ENCODE measurements at places on chromosomes 3 and 15. TPM values are rescaled to one million over a fixed set of nuclear protein-coding genes. Genes with fewer than 3 reads are reported as not detected.
A peak's percentile ranks its signal among the peaks of the same experiment; 100 is the strongest.

The NLGN1 gene
- 15.5 TPM for polyA plus RNA-seq

The ALDH1L1 gene
- 0.16 TPM for polyA plus RNA-seq

The PARL gene
- polyA plus RNA-seq: 33.3 TPM

The UBE2E2 gene
- 40.2 TPM for polyA plus RNA-seq

The ARID3B gene
- polyA plus RNA-seq: 1.5 TPM

The PAK6 gene
- polyA plus RNA-seq: not detected

The TPM1 gene
- 2,338 TPM for polyA plus RNA-seq

The CFAP44 gene
- polyA plus RNA-seq: 2.8 TPM

The KCNH8 gene
- polyA plus RNA-seq: 0.04 TPM

The GNAT1 gene
- polyA plus RNA-seq: not detected

DNA sequence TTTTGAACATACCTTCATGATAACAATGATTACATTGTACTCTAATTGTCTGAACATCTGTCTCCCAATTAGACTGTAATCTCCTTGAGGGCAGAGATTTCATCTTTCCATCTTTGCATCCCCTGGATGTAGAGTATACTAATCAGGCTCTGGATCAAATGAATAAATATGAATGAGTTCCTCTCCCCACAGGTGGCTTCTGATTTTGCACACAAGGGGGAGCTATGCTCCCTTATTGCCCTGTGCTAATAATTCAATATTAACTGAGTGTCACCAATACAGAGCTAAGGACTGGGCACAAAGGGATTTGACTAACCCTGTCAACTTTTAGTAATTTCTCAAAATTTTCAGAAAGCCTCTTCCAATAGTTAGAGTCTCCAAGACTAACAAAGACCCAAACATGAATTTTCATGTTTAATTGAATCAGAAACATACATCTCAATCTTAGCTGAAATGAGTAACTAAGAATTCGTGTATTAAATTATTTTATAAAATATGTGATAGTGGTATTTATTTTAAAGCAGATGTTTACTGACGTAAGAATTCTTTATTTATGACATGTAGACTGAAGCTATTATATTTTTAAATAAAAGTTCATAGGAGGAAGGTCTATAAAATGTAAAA is 3.0 kb downstream of the DUOXA1 start:
- no peak for DNase-seq

DNA sequence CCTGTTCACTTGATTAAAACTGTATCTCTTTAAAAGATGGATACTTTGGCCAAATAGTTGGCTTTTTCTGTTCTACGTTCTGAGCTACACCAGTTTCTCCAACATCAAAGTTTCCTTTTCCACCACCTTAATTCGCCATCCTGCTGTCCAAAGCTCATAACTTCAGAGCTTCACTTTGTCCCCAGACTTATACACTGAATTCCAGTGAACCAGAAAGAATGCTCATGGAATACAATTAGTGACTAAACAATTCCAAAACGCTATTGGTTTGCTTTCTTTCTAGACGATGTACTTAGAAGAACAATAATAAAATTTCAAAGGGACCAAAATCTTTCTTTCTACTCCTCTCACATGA is 23.2 kb downstream of the GPR15 start:
- DNase-seq: no peak

GRCh38 chr3:16085884-16086608 is 88.4 kb upstream of the GALNT15 start:
- DNase-seq: no peak

- DNase-seq: no peak
Observed at GRCh38 chr15:75034615-75035014, 11.2 kb downstream of the PPCDC start.

DNA sequence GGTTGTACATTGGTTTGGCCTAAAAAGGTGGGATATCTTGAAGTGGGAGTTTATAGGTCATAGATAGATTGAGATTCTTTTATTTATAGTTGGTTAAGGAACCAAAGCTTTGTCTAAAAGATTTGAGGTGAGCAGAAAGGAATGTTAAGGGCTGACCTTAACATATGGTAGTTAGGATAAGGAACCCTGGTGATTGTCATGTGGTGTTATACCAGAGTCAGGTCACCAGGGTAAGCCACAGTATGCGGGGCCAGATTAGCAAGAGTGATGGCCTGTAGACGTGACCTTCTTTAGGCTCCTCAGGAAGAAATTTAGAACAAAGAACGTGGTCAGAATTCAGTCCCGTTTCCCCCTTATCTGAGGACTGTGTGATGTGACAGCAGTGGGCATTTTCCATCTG is 249.2 kb downstream of the GABRG3 start:
- DNase-seq: no peak

DNA sequence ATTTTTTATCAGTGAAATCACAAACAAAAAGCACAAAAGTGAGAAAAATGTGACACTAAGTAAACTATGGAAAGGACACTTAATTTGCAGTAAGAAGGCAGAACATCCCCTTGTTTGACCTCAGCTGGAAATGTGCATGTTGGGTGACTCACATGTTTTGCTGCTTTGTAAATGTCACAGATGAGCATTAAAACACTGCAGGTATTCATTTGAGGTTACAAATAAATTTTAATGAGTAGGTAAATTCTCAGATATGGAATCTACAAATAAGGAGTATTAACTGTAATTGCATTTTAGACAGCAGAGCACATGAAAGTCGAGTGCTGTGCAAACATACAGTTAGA is 20.3 kb downstream of the CHMP2B start:
- DNase-seq: no peak

DNA sequence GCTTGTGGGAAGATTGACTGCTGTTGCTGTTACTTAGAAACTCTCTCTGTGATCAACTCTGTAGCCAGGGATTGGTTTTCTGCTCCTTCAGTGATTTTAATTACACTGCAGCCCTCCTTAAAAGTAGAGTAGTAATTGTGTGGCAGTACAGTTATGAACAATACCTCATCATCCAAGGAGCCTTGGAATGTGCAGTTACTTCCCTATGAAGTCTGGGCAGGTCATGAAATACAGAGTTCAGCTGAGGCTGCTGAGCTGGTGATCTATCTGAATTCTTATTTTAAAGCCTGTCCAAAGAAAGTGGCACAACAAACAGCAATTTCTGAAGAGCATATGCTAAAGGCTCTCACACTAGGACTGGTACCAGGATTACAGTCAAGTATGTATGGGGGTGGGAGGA is 37.4 kb upstream of the MRPL3 start:
- no peak for DNase-seq

- DNase-seq: no peak
Observed at GRCh38 chr3:182242489-182242942, 530.8 kb downstream of the SOX2 start.

- DNase-seq: no peak
Observed at GRCh38 chr3:17491601-17492000, 250.8 kb downstream of the TBC1D5 start.

GRCh38 chr15:77649610-77650009 is 16.9 kb upstream of the LINGO1 start:
- no peak for DNase-seq

- no peak for DNase-seq
Observed at GRCh38 chr15:40747685-40748631, 7.1 kb downstream of the RMDN3 start.

DNA sequence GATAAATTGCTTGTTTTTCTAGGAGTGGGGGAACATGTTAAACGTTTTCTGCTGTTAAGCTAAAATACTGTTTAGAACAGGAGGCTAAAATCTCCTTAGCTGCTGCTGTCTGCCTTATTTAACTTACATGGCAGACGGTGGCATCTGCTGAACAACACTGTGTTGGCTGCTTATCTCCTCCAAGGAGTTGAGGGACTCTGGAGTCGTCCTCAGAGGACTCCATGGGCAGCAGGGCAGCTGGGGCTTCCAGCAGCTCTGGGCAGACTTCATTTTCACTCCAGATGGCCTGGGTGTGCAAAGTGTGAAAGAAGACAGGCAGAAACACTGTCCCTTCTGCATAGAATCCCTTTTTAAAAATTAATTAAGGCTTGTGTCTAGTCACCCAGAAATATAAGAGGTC is 52.9 kb upstream of the NUDT16 start:
- no peak for DNase-seq

GRCh38 chr3:172869368-172869771 is 118.8 kb downstream of the ECT2 start:
- DNase-seq: peak; percentile 21

- DNase-seq: no peak
Observed at GRCh38 chr15:100769043-100769974, 110.3 kb upstream of the ALDH1A3 start.

- no peak for DNase-seq
Observed at GRCh38 chr3:151268267-151269235, 9.8 kb downstream of the P2RY14 start.

GRCh38 chr15:96285305-96285704 is 45.2 kb upstream of the NR2F2 start:
- peak; percentile 81 for DNase-seq

- DNase-seq: no peak
Observed at GRCh38 chr3:160135851-160136250, 89.4 kb upstream of the C3orf80 start.

GRCh38 chr15:77014132-77015081 is 19.5 kb downstream of the PSTPIP1 start:
- no peak for DNase-seq

GRCh38 chr3:126101521-126101982 is 17.6 kb upstream of the SLC41A3 start:
- no peak for DNase-seq

All from BJ (cell line).